ENCODE measurements at places on chromosomes 2 and 18.

- H3K27me3 ChIP-seq: no peaks in the 10 kb centered on the region
- no peak overlapping the region for H3K27ac ChIP-seq
- H3K4me1 ChIP-seq: no peaks in the 10 kb centered on the region
- H3K4me3 ChIP-seq: no peak overlapping the region
Observed at GRCh38 chr2:161766334-161766733, 142.1 kb downstream of the SLC4A10 start.

GRCh38 chr18:34890486-34891085 lies 150.6 kb upstream of the MAPRE2 start:
- DNase-seq: no peak
- no peak overlapping the region for H3K27ac ChIP-seq
- no peaks in the 10 kb centered on the region for H3K4me1 ChIP-seq
- no peak overlapping the region for H3K4me3 ChIP-seq
- H3K36me3 ChIP-seq: no peaks in the 10 kb centered on the region

DNA sequence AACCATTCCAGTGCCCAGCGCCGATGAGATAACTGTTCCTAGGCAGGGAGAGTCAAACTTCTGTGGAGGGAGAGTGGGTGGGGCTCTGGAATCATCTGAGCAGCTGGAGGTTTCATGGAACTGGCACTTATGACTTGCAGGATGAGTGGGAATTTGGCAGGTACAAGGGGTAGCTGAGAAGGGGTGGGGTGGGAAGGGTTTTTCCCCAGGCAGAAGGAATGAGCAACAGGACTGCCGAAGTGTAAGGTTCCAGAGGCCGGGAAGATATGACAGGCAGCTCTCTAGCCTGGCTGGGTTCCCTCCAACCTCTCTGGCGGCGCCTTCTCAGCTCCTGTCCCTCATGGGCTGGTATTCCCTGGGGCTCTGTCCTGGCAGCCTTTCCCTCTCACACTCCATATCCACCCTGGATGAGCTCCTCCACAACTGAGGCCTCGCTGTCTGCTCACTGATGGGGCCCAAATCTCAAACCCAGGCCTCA lies 2.5 kb upstream of the TET3 start:
- H3K4me3 ChIP-seq: no peak overlapping the region
- no peaks in the 10 kb centered on the region for H3K27me3 ChIP-seq

- no peak for DNase-seq
- peaks cover 49% of the 10 kb centered on the region for H3K4me1 ChIP-seq
- H3K27me3 ChIP-seq: no peaks in the 10 kb centered on the region
- H3K27ac ChIP-seq: peak overlapping the region; percentile 64
Observed at GRCh38 chr2:20113986-20114938, 62.8 kb upstream of the LAPTM4A start.

DNA sequence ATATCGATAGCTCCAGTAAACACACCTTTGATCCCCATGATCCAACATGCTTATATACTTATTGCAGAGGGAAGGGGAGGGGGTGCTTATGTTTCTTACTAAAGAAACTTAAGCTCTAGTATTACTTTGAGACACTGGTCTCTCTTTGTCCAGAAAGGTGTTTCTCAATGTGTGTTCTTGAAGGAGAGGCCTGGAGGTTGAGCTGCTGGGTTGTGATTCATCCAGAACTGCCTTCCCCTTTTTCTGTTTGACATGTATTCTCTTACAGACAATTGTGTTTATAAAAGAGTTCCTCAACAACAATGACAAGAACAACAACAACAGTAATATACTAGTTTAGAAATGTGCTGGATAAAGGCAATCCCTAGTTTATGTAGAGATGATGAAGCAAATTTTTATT lies 516.0 kb upstream of the FAM98A start:
- no peaks in the 10 kb centered on the region for H3K4me1 ChIP-seq
- H3K27ac ChIP-seq: no peak overlapping the region
- no peaks in the 10 kb centered on the region for H3K27me3 ChIP-seq
- no peak for DNase-seq
- H3K36me3 ChIP-seq: no peaks in the 10 kb centered on the region

DNA sequence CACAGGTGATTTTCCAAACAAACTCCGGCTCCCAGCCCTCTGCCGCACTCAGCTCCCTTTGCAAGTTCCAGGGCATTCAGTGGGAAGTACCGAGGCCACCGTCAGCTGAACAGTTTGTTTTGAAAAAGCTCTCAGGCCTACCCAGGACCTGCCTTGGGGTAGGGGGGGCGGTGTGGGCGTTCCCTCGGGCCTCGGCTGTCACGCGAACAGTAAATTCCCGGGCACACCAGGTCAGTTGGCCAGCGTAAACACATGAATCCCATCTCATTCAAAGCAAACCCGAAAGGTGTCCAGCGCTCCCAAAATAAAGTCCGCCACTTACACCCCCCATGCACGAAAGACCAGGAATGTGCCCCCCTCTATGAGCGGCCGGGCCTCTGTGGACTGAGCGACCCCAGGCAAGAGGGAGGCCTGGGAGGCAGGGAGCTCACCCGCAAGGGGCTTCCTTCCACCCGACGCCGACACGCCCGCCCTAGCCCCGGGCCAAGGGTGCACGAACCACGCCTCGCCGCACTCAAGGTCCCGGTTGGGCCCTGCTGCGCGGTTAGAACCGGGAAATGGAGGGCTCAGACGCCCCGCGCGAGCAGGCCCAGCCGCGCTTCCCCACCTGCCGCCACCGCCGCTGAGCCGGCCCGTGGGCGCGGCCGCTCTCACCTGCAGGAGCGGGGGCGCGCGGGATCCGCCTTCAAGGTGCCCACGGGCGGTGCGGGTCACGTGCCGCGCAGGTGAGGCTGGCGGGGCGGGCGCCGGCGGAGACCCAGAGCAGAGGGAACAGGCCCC lies at the start of gene WDSUB1:
Gene WDSUB1 (minus strand): TSS at position 775 of the 780 bp plus-strand sequence. CDS start 3,634 bp downstream, outside the sequence.
- peak within 1 kb of the TSS; percentile 81 for H3K4me3 ChIP-seq
- DNase-seq: peak; percentile 86
- peak within 1 kb of the TSS; percentile 93 for H3K27ac ChIP-seq

DNA sequence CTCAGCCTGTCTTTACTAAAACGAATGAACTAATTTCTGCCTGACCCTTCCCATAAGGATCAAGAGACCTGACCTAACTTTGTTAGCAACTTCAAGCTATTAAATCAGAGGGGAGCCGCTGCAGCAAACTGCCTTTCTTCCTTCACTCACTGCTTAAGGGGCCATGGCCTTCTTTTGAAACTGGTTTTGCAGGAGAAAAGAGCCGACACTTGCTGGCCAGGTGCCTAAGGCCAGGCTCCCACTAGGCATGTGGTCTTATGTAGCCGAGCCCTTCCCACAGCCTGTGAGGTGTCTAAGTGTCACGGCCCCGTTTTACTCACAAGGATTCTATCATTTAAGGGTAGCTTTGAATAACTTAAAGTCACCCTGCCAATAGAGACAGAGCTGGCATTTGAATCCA lies 130.8 kb downstream of the ZNF236 start:
- H3K27ac ChIP-seq: no peak overlapping the region
- H3K4me1 ChIP-seq: no peaks in the 10 kb centered on the region
- no peaks in the 10 kb centered on the region for H3K27me3 ChIP-seq
- no peak overlapping the region for H3K4me3 ChIP-seq
- no peak for DNase-seq

- H3K36me3 ChIP-seq: peaks cover 55% of the 10 kb centered on the region
- peaks cover 2% of the 10 kb centered on the region for H3K4me1 ChIP-seq
- DNase-seq: no peak
- H3K27ac ChIP-seq: no peak overlapping the region
- no peaks in the 10 kb centered on the region for H3K27me3 ChIP-seq
Observed at GRCh38 chr2:69422198-69422597, 15.0 kb downstream of the NFU1 start.

GRCh38 chr2:96108541-96109360 lies 7.6 kb downstream of the ADRA2B start:
- no peaks in the 10 kb centered on the region for H3K4me1 ChIP-seq
- H3K27ac ChIP-seq: no peak overlapping the region
- H3K36me3 ChIP-seq: no peaks in the 10 kb centered on the region
- H3K4me3 ChIP-seq: no peak overlapping the region

DNA sequence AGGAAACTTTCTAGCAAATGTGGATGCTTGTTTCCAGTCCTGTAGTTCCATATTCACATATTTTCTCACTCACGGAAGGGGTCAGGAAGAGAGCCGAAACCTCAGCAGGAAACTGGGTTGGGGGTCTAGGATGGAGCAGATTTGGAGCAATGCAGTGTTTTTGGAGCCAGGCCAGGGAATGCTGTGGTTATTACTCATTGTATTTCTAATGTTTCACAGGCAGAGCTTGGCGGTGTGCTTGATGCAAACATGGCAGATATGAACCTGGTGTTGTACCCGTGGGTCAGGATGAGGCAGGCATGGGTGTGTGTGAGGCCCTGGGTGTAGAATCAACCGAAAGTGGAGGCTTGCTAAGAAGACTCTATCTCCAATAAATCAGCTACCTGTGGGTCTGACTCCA lies 34.6 kb upstream of the ACKR3 start:
- H3K4me3 ChIP-seq: no peak overlapping the region
- H3K36me3 ChIP-seq: no peaks in the 10 kb centered on the region
- H3K27me3 ChIP-seq: no peaks in the 10 kb centered on the region
- no peaks in the 10 kb centered on the region for H3K4me1 ChIP-seq

DNA sequence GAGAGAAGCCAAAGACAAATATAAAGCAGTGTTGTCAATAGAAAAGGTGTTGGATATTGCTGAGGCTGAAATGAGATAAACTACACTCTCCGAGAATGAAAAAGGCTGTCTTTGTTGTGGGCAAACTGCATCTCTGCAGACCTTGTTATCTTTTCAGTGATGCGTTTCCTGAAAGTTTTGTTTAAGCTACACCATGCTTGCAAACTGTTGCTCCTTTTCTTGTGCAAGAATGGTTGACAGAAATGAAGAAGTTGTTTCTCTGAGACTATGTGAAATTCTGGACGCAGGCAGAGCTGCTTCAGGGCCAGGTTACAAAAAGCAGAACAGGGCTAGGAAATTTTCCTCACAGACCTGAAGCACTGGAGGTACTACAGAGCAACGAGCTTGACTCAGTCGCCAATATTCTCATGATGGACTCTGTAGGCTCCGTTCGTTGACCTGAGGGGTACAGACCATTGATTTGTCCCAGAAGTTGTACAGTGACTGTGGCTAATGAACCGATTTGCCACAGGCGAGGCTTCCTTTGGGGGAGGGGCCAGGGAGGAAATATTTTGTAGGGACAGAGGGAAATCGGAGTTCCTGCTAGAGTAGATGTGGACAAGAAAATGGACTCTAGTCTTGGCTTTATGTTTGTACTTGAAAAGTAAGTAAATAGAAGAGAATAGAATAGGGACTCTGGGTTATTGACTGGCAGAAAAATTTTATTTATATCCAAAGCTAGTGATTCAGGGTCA lies 3.5 kb upstream of the ATL2 start:
- no peaks in the 10 kb centered on the region for H3K36me3 ChIP-seq
- DNase-seq: no peak
- H3K27me3 ChIP-seq: no peaks in the 10 kb centered on the region
- peaks cover 23% of the 10 kb centered on the region for H3K4me1 ChIP-seq

DNA sequence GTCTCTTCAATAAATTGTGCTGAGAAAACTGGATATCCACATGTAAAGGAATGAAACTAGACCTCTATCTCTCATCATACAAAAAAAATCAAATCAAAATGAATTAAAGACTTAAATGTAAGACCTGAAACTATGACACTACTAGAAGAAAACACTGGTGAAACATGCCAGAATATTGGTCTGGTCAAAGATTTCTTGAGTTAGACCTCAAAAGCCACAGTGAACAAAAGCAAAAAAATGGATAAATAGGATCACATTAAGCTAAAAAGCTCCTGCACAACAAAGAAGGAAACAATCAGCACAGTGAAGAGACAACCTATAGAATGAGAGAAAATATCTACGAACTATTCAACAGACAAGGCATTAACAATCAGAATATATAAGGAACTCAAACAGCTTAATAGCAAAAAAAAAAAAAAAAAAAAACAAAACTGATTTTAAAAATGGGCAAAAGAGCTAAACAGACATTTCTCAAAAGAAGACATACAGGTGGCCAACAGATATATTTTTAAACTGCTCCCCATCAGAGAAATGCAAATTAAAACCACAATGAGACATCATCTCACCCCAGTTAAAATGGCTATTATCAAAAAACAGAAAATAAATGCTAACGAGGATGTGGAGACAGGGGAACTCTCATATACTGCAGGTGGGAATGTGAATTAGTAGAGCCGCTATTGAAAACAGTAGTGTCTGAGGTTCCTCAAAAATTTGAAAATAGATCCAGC lies 66.3 kb downstream of the NCKAP1 start:
- H3K27ac ChIP-seq: no peak overlapping the region
- no peaks in the 10 kb centered on the region for H3K4me1 ChIP-seq
- H3K4me3 ChIP-seq: no peak overlapping the region
- no peak for DNase-seq
- no peaks in the 10 kb centered on the region for H3K27me3 ChIP-seq
- H3K36me3 ChIP-seq: peaks cover 31% of the 10 kb centered on the region

DNA sequence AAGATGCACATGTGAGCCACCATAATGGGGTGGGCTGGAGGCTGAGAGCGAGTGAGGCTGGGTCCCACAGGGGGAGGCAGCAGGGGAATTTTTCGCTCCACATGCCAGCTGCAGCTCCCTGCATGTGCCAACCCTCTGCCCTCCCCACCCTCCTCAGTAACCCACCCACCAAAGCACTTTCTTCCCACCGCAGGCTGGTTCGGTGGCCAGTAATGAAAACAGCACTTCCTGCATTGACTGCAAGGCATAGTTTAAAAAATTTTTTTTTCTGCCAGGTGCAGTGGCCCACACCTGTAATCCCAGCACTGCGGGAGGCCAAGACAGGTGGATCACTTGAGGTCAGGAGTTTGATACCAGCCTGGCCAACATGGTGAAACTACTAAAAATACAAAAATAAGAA lies 147.5 kb upstream of the TTC39C start:
- no peak overlapping the region for H3K4me3 ChIP-seq
- H3K4me1 ChIP-seq: peaks cover under 1% of the 10 kb centered on the region
- no peak for DNase-seq
- no peak overlapping the region for H3K27ac ChIP-seq
- no peaks in the 10 kb centered on the region for H3K27me3 ChIP-seq

DNA sequence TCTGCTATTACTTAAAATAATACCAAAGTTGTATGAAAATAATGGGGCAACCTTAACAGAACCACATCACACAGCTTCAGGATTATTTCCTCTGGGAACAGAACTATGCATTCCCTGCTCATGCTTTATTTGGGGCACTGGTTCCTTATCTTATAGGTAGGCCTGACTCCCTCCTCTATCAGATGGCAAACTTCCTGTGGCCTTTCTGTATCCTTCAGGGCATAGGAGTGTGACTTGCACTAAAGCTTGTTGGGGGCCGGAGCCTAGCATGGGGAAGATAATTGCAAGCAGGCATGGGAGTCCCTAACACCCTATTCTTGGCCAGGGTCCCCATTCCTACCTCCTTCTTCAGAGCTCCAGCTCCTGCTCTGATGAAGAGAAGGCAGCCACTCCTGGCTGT lies 167.2 kb upstream of the SERTAD2 start:
- H3K4me1 ChIP-seq: no peaks in the 10 kb centered on the region
- DNase-seq: no peak
- H3K27ac ChIP-seq: no peak overlapping the region
- H3K36me3 ChIP-seq: no peaks in the 10 kb centered on the region
- no peak overlapping the region for H3K4me3 ChIP-seq
